ENCODE measurements at places on chromosomes 11 and 22.

DNA sequence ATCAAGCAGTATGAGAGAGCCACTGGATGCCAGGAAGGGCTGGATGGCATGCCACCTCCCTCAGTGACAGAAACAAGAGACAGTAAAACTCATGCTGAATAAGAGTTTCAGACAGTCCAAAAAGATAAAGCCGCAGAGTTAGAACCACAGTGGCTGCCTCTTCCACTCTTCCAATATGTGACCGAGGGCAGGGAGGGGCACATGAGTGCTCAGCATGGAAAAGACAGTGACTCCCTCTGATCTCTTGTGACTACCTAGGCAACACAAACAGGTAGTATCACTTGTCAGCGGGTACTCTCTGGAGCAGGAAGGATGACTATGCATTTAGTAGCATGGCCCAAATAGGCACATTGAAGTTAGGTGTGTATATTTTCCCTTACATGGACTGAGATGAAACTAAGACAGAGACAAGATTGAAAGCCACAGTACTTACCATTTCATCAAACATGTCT lies 295.4 kb downstream of the CADM1 start:
- no peak for DNase-seq

GRCh38 chr11:126824035-126824607 lies 176.4 kb downstream of the KIRREL3 start:
- no peak for DNase-seq

DNA sequence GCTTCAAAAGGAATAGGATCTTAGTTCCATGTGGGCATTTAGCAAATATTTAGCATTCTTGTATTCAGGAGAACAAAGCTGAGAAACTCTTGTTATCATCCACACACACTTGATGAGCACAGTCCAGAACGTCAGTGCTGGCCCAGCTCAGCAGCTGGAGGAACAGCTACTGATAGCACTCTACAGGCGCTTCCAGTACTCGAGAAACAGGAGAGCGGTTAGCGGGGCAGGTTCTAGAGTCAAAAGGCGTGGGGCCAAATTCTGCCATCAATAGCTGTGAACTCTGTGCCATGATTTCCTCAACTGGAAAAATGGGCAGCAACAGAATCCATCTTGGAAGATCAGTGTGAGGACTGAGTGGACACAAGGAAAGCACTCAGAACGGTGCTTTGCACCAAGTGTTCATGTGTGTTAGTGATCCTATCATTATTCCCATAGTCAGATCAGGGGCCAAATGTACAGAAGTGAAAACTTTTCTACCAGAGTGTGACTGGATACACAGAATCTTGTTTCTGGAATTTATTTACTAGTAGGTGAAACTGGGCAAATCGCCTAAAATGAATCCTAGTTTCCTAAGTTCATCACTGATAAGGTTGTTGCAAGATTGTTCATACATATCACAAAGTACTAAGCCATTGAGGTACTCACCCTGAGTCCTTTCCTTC lies 3.2 kb downstream of the JOSD1 start:
- no peak for DNase-seq

- peak; percentile 99 for DNase-seq
Measured at GRCh38 chr11:9314291-9315077, at the start of gene TMEM41B. Gene TMEM41B, minus strand, starts transcription at chr11:9314593. Its CDS starts 152 bp downstream, at chr11:9314441.

- peak; percentile 44 for DNase-seq
Measured at GRCh38 chr11:113778111-113778910, 1.3 kb upstream of the CLDN25 start.

- DNase-seq: no peak
Measured at GRCh38 chr11:33463059-33463458, 205.9 kb downstream of the HIPK3 start.

GRCh38 chr11:15585602-15586331 lies 471.0 kb downstream of the INSC start:
- no peak for DNase-seq

- DNase-seq: no peak
Measured at GRCh38 chr11:117888139-117888566, 11.7 kb upstream of the FXYD6 start.

DNA sequence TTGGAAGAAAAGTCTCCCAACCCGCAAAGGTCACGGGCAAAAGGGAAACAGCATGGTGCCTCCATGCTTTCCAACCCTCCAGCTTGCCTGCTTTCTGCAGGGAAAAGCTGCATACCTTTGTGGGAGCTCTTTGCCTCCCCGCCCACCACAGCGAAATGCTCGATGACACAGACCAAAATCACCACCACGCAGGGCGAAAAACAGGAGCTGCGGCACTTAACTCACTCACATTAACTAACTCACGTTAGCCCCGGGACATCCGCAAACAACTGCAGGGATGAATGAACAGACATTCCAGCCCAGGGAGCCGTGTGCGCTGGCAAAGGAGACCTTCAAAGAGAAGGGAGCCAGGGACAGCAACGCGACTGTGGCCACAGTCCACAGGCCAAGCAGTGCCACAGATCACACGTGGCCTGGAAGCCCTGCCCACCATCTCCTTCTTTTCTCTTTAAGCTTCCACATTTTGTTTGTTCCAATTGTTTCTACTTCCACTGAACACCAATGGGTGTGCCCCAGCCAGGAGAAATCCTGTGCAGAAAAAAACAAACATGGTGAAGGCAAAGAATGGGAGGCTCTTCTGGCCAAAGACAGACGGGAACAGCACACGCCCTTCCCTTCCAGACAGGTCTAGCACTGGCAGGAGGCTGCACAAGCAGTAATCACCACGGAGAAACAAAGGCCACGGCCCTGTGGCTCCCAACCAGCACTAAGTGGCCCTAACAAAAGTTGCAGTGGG lies 39.3 kb downstream of the DUSP8 start:
- no peak for DNase-seq

GRCh38 chr22:21726650-21727049 lies 8.9 kb downstream of the YPEL1 start:
- DNase-seq: peak; percentile 54

DNA sequence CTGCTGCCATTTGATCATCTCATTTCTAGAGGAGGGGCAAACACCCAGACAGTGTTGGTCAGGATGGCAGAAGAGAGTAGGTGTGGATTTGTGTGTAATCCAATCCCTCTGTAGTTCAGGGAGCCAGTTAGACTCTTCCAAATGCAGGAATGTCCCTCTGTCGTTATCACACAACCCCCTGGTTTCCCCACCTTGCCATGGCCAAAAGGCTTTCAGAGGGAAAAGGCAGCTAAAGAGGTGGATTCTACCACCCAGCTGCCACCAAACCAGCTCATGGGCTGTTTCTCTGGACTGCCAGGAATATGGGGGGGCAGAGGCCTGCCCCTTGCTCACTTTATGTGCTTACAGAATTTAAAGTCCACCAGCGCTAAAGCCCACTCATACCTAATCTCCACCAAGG lies 18.1 kb downstream of the TSKU start:
- DNase-seq: no peak

DNA sequence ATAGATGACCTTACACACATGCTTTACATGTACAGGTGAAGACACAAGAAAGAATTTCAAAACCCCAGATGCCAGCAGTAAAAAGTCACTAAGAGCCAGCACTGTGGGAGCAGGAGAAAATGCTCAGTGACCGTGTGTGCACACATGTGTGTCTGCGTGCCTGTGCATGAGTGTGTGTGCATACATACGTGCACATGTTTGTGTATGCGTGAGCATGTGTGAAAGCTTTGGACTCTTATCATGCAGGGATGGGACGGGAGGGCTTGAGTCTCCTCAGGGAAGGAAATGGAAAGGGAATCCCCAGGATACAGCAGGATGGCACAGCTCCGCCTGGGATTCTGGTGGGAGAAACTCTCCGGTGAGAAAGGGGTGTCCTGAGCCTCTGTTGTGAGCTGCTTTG lies 121.5 kb upstream of the B3GAT1 start:
- no peak for DNase-seq

GRCh38 chr22:19130959-19131684 lies at the start of gene TSSK2:
Gene TSSK2, plus strand, starts transcription at chr22:19131308. Its CDS starts 92 bp downstream, at chr22:19131400.
- no peak for DNase-seq
